ENCODE measurements at places on chromosomes 7 and 10. TPM values are rescaled to one million over a fixed set of nuclear protein-coding genes. Genes with fewer than 3 reads are reported as not detected.

DNA sequence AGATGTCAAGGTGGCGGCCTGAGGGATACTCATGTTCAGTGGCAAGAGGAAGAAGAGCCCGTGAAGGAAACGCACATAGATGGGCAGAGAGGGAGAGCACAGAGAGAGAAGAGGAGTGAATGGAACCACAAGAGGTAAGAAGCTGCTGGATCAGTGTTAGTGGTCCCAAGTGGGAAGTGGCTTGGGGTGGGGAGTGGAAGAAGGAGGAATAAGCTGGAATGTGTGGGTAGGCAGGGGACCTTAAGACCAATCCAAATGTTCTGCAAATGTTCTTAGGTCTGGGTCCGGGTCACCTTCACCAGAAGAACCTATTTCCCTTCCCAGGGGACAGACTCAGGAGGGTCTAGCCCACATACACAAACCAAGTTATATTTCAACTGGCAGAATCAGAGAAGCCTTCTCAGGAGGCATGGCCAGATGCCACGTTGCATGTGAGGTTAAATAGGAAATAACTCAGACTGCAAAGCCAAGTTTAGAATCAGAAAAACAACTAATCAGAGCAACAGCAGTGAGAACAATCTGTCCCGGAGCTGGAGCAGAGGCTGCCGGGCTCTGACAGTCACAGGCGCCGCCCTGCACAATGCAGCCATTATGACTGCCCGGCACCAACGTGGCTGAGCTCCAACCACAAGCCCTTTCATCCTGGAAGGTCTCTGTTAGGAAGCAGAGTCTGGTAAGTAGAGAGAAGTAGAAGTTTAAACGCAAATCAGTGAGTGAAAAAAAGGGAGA lies 78.6 kb upstream of the ARMC3 start:
- no peak for DNase-seq

DNA sequence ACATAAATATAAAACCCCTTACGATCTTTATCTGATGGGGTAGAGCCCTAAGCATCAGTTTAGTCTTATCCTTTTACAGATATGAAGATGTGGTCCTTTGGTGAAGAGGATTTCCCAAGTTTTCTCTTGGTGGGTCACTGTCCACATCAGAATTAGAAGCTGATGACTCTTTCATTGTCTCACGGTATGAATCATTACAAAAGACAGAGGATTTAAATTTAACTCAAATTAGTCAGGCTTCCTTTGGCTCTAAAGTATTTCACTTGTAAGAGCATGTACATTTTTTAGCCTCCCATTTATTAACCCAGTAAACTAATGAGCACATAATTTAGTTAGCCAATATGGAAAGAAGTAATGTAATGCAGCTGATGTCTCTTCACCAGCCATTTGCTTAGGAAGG lies 49.9 kb upstream of the TMEM26 start:
- DNase-seq = no peak

- no peak for DNase-seq
These were observed 23.5 kb upstream of the PDE1C start for GRCh38 chr7:32093415-32094408.

CHST3 gene
- 8.2 TPM for total RNA-seq

GRCh38 chr10:96585736-96586418 lies 935 bp downstream of the TM9SF3 start:
- DNase-seq = no peak

CEP55 gene
- total RNA-seq = 18.4 TPM

CTAGE4 gene
- total RNA-seq = not detected

DNA sequence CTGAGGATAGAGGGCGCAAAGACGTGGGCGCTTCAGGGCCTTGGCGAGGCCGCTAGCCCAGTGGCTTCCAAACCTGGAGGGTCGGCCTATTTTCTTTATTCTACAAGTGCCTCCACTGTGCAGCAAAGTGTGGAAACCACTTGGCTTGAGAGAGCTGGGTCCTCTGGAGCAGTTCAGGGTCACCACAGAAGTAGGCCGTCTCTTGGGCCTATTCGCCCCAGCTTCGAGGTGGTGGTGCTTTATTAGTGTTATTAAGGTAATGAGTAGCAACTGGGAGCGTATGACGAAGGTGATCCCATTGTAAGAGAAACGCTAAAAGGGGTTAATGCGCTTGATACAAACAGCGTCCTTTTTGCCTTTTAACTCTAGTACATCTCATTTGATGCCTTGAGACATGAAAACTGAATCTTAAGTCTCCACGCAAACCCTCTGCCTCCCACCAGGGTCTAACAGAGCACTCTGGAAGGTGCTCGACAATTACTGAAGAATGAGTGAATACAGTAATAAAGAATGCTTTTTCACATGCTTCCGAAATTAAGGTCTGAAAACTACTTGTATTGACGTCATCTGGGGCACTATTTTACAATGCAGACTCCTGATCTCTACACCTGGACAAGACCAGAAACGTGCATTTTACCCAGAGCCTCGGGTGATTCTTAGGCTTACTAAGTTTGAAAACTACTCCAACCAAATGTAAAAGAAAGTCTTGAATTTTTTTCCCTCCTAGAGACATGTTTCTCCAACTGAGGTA lies 647 bp upstream of the GSAP start:
- DNase-seq = no peak

PIP gene
- total RNA-seq = not detected

GRCh38 chr7:20013536-20013935 lies 203.6 kb downstream of the MACC1 start:
- no peak for DNase-seq

GRCh38 chr7:90945104-90945787 lies 319.0 kb upstream of the FZD1 start:
- no peak for DNase-seq

GRCh38 chr10:22693371-22693784 lies 21.0 kb downstream of the PIP4K2A start:
- DNase-seq = no peak

GRCh38 chr7:33727315-33727714 lies 178.0 kb upstream of the BMPER start:
- no peak for DNase-seq

PLAC9 gene
- total RNA-seq = not detected

DNA sequence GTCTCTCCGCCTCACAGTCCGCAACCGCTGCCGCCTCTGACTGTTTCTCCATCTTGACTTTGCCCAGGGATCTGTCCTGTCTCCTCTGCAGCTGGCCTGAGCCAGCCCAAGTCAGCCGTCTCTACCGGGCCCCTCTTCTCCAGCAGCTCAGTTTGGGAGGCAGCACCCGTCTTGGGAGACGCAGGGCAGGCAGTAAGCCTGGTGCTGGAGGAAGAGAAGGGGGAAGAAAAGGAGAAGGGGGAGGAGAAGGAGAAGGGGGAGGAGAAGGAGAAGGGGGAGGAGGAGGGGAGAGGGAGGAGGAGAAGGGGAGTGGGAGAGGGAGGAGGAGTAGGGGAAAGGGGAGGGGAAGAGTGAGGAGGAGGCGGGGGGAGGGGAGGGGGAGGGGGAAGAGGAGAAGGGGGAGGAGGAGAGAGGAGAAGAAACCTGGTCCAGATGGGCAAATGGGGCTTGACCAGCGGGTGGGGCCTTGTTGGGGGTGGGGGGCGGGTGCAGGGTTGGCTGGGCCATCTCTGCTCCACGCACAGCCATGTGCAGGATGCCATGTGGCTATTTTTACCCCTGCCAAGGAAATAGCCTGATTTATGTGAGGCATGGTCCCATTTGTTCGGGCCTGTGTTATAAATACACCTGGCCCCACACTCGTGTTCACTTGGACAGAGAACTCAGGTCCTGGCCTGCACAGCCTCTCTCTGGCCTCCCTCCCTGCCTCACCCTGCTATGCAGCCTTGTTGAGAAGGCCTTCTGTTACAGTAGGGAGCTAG lies 35.9 kb upstream of the FZD9 start:
- no peak for DNase-seq

NKX6-2 gene
- total RNA-seq = not detected

SYT15 gene
- not detected for total RNA-seq

TRIL gene
- total RNA-seq = 0.48 TPM

- DNase-seq = no peak
These were observed 39.5 kb downstream of the HABP2 start for GRCh38 chr10:113592380-113592779.

OPN4 gene
- total RNA-seq = not detected

COL1A2 gene
- total RNA-seq = 76.0 TPM

GRCh38 chr7:158606129-158606528 lies 18.5 kb upstream of the PTPRN2 start:
- DNase-seq = no peak

- no peak for DNase-seq
These were observed 82.2 kb downstream of the SORBS1 start for GRCh38 chr10:95478935-95479334.

DNA sequence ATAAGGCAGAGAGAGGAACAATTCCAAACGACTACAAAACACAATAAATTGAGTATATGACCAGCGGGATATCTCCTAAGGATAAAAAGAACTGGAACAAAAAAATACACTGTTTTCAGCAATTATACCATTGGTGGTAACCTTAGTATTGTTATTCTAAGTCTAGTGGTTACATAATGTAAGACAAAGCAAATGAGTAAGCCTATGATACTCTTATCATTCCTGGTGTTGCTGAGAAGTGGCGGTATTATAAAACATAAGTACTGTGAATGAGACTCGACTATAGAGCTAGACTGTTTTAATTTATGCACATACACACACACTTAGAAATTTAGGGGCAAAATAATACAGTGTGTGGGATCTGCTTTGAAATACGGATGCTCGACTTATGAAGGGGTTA lies 107.7 kb downstream of the NRBF2 start:
- DNase-seq = no peak

DNA sequence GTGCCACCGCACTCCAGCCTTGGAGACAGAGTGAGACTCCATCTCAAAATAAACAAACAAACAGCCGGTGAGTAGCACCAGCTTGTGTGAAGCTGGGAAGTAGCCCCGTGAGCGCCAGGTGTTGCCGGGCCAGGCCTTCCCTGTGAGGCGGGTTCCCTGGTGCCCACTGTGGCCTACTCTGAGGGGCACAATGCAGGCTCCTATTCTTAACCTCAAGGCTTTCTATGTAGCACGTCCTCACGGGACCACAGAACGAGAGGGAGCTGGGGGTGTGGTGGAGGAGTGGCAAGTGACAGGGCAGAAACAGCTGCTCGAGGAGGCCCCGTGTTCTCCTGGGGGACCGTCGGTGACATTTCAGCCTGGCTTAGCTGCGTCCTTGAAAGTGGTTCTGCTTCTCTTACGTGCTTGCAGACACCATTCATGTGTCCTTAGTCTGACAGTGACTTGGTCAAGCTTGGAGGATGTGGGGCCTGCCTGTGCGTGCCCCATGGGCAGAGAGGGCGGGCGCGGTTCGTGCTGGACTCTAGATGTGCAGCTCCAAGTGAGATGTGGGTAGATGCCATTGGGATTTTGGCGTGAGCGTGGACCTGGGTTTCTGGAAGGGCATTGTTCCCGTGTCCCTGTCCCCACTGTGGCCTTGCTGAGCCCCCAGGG lies 116.6 kb downstream of the NKX6-2 start:
- DNase-seq = no peak

DNA sequence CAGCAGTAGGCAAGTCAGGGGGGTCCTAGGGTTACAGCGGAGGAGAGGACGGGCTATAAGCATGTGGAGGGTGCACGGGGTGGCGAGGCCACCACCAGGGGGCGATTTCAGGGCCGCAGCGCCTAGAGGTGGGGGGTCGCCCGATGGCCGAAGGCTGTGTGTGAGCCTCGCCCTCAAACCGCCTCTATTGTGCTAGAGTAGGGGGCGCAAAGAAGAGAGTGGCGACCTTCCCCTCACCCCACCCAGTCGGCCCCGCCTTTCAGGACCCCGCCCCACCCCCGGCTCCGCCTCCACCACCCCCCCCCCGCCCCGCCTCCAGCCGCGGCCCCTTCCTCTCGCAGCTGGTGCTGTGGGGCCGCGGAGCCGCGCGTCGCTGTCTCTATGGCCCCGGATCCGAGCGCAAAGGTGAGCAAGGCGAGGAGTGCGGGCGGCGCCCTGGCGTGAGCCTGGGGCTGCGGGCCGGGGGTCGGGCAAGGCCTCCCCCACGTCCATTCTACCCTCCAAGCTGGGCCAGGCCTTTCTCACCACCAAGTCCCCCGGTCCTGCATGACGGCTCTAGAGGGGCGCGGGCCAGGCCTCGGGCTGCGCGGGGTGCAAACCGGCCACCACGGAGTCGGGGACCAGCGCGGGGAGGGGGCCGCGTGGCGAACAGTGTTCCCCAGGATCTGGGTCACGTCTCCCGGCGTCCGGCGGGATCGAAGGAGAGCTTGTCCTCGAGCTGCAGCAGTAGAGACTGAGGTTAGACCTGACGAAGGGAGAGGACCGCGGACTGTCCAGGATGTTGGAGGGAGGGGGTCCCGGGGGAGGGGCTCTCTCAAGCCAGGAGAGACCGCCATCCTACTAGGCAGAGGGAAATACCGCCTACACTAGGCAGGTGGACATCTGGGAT lies at the start of gene SEMA4G:
SEMA4G (plus strand) TSS at position 318 of the 889 bp plus-strand sequence. CDS start 3,409 bp downstream, outside the sequence.
- no peak for DNase-seq

DNA sequence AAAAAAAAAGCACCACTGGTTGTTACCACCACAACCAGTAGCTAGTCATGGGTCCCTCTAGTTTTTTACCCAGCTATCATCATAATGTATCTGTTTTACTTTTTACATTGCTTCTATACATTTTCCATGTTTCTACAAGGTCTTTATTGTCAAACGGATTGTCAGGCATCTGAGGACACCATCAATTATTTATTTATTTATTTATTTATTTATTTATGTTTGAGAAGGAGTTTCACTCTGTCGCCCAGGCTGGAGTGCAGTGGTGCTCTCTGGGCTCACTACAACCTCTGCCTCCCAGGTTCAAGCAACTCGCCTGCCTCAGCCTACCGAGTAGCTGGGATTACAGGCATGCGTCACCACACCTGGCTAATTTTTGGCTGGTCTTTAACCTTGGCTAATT lies 29.0 kb upstream of the HNRNPH3 start:
- no peak for DNase-seq

DOCK1 gene
- 90.4 TPM for total RNA-seq

BLNK gene
- total RNA-seq = not detected

GRCh38 chr10:27369880-27370279 lies 129.3 kb upstream of the ACBD5 start:
- no peak for DNase-seq

OR2A7 gene
- total RNA-seq = not detected

DNA sequence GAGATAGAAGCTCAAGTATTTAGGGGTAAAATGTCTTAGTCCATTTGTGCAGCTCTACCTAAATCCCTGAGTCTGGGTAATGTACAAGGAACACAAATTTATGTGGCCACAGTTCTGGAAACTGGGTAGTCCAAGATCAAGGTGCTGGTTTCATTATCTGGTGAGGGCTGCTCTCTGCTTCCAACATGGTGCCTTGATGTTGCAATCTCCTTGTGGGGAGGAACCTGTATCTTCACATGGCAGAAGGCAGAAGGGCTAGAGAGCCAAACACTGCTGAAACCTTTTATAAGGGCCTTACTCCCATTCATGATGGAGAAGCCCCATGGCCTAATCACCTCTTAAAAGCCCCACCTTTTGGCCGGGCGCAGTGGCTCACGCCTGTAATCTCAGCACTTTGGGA lies 8.7 kb upstream of the BAZ1B start:
- no peak for DNase-seq
